Central memory CD8-positive, alpha-beta T cell (primary cell): ENCODE measurements at places on chromosomes 2 and 18.

DNA sequence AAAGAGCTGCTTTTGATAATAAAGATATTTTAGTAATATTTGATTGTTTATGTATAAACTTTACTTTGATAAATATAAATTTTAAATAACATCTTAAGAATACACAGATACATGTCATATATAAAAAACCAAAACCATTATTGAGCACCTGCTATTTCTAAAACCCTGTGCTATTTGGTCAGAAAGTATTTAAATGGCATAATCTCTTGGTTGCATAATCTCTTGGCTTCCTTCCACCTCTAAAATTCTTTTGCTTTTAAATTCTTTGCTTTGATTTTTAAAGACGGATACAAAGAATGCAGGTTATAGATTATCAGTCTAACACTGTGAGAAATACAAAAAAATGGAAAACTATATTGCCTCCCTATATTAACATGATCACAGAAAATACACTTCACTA, 36.9 kb downstream of the ACMSD start:
- no peaks in the 10 kb centered on the region for H3K27me3 ChIP-seq
- H3K4me1 ChIP-seq, result no peaks in the 10 kb centered on the region
- H3K27ac ChIP-seq, result no peak overlapping the region
- no peak overlapping the region for H3K4me3 ChIP-seq

GRCh38 chr2:231286964-231287363, 88.5 kb downstream of the ARMC9 start:
- no peaks in the 10 kb centered on the region for H3K36me3 ChIP-seq
- no peak for DNase-seq
- H3K27ac ChIP-seq, result no peak overlapping the region
- no peak overlapping the region for H3K4me3 ChIP-seq

GRCh38 chr2:14401873-14402272, 230.6 kb upstream of the LRATD1 start:
- DNase-seq, result no peak
- H3K4me3 ChIP-seq, result no peak overlapping the region
- no peaks in the 10 kb centered on the region for H3K36me3 ChIP-seq
- no peak overlapping the region for H3K27ac ChIP-seq
- H3K4me1 ChIP-seq, result no peaks in the 10 kb centered on the region
- no peaks in the 10 kb centered on the region for H3K27me3 ChIP-seq

DNA sequence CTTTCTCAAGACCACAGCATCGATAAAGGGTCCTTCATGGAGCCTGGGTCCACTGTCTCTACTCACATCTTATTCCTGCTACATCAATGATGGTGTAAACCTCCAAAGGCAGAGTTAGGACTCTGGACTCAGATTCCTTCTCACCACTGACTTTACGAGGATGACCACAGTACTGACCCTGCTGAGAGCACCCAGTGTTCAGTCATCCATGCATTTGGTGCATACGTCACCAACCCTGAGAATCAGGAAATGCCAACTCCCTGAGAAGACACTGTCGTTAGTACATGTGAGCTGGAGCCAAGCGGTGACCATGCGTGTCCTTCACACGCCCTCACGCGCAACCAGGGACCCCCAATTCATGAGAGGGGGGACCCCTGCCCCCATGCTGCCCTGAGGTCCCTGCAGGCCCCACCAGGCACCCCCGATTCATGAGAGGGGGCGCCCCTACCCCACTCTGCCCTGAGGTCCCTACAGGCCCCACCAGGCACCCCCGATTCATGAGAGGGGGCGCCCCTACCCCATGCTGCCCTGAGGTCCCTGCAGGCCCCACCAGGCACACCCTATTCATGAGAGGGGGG, 178.4 kb upstream of the TPO start:
- no peak for DNase-seq
- no peaks in the 10 kb centered on the region for H3K36me3 ChIP-seq
- H3K27ac ChIP-seq, result no peak overlapping the region
- no peaks in the 10 kb centered on the region for H3K4me1 ChIP-seq
- no peak overlapping the region for H3K4me3 ChIP-seq

- H3K27me3 ChIP-seq, result no peaks in the 10 kb centered on the region
- peaks cover 5% of the 10 kb centered on the region for H3K36me3 ChIP-seq
- no peak overlapping the region for H3K4me3 ChIP-seq
- no peaks in the 10 kb centered on the region for H3K4me1 ChIP-seq
These were observed 46.2 kb downstream of the TWSG1 start for GRCh38 chr18:9380621-9381395.

DNA sequence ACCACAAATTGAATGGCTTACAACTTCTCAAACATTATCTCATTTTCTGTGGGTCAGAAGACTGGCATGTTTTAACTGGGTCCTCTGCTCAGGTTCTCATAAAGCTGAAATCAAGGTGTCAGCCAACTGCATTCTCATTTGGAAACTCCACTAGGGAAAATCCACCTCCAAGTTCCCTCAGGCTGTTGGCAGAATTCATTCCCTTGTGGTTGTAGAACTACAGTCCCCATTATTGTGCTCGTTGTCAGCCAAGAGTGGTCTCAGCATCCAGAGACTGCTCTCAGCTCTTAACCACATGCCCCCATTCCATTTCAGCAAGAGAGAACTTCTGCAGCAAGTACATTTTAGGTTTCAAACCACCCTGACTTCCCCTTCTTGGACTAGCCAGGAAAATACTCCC, 12.2 kb downstream of the NOL4 start:
- no peak for DNase-seq
- H3K4me1 ChIP-seq, result no peaks in the 10 kb centered on the region
- H3K27ac ChIP-seq, result no peak overlapping the region
- no peaks in the 10 kb centered on the region for H3K27me3 ChIP-seq
- no peak overlapping the region for H3K4me3 ChIP-seq
- no peaks in the 10 kb centered on the region for H3K36me3 ChIP-seq

GRCh38 chr2:178280244-178280852, 86.0 kb downstream of the OSBPL6 start:
- H3K4me1 ChIP-seq, result no peaks in the 10 kb centered on the region
- H3K4me3 ChIP-seq, result no peak overlapping the region
- peaks cover 39% of the 10 kb centered on the region for H3K27me3 ChIP-seq
- H3K27ac ChIP-seq, result no peak overlapping the region

DNA sequence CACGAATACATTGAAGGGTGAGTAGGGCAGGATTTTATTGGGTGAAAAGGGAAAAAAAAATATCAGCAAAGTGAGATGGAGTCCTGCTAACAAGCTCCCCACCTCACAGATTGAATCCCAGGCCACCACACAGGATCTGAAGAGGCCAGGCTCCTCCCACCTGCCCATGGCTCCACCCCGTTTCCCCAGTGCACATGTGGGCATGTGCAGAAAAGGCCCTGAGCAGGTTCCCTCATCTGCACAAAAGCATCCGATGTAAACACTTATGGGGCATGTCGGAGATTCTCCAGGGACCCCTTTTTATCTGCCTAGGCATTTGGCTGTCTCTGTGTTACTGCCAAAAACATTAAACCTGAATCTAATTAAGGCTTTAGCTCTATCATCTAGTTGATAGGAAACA, 35.2 kb downstream of the SKA1 start:
- H3K4me1 ChIP-seq, result no peaks in the 10 kb centered on the region
- DNase-seq, result no peak
- peaks cover 68% of the 10 kb centered on the region for H3K27me3 ChIP-seq
- H3K27ac ChIP-seq, result no peak overlapping the region
- H3K36me3 ChIP-seq, result no peaks in the 10 kb centered on the region
- no peak overlapping the region for H3K4me3 ChIP-seq

- H3K36me3 ChIP-seq, result peaks cover 23% of the 10 kb centered on the region
- DNase-seq, result no peak
- H3K27me3 ChIP-seq, result no peaks in the 10 kb centered on the region
- H3K27ac ChIP-seq, result peak overlapping the region; percentile 32
These were observed 727 bp downstream of the ZFAND2B start for GRCh38 chr2:219207134-219207883.

GRCh38 chr2:232928551-232929302, 58.7 kb downstream of the SNORC start:
- peak overlapping the region; percentile 61 for H3K4me3 ChIP-seq
- H3K36me3 ChIP-seq, result no peaks in the 10 kb centered on the region
- peaks cover 6% of the 10 kb centered on the region for H3K4me1 ChIP-seq
- H3K27me3 ChIP-seq, result peaks cover 76% of the 10 kb centered on the region
- DNase-seq, result no peak

GRCh38 chr2:232879618-232880494, 9.8 kb downstream of the SNORC start:
- no peak overlapping the region for H3K27ac ChIP-seq
- H3K4me1 ChIP-seq, result peaks cover 9% of the 10 kb centered on the region
- H3K4me3 ChIP-seq, result no peak overlapping the region
- H3K36me3 ChIP-seq, result peaks cover 1% of the 10 kb centered on the region

- no peaks in the 10 kb centered on the region for H3K36me3 ChIP-seq
- no peaks in the 10 kb centered on the region for H3K27me3 ChIP-seq
- no peak for DNase-seq
- H3K27ac ChIP-seq, result no peak overlapping the region
These were observed 22.6 kb downstream of the CHMP1B start for GRCh38 chr18:11873670-11874340.

DNA sequence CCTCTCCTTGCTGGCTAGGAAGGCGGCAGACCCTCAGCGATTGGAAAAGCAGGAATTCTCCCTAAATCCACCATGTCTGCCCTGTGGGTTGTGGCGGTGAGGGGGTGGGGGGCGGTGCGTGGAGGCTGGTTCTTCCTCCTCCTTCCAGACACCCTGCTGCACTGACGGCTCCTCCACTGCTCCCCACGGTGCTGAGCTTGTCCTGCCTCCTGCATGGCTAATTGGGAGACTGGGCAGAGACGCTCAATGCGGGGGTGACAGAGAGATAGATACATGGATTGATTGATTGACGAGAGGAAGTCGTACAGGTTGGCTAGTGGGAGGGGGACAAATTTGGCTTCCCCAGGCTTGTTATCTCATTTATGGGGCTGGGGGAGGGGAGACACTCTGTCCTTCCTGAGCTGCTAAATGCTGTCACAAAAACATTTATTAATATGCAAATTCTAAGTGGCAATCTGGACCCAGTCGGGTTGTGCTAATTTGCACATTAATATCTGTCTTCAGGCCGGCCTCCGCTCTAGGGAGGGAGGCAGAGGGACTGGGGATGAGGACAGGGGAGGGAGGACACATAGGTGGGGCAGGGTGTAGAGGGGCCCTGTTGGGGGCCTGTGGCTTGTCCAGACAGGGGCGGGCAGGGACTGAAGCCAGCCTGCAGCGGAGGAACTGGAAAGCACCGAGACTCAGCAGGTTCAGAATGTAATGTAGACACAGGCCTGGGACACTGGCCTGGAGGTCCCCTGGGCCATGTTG, 181.6 kb downstream of the CELF4 start:
- H3K27me3 ChIP-seq, result peaks cover 1% of the 10 kb centered on the region
- no peak overlapping the region for H3K27ac ChIP-seq
- no peaks in the 10 kb centered on the region for H3K36me3 ChIP-seq
- H3K4me1 ChIP-seq, result no peaks in the 10 kb centered on the region

GRCh38 chr2:148451046-148451445, 193.5 kb upstream of the EPC2 start:
- no peak overlapping the region for H3K4me3 ChIP-seq
- H3K27me3 ChIP-seq, result no peaks in the 10 kb centered on the region
- peaks cover 5% of the 10 kb centered on the region for H3K4me1 ChIP-seq

DNA sequence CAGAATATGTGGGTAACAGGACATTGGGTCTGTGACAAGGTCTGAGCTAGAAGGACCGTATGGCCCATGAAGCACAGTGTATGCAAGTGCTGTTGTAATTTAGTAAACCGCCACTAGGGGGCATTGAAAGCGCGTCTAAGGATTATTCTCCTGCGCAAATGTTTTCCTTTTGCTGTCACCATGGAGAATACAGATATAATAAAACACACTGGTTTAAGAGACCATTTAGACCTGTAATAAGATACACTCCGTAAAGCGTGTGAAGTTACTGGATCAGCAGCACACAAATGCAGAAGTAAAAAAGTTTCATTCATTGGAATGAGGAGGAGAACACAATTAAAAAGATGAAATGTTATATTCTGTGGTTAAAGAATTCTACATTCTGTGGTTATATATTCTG, 272.4 kb downstream of the AGAP1 start:
- peak; percentile 13 for DNase-seq
- no peaks in the 10 kb centered on the region for H3K27me3 ChIP-seq
- H3K4me3 ChIP-seq, result no peak overlapping the region
- H3K27ac ChIP-seq, result no peak overlapping the region
- peaks cover 9% of the 10 kb centered on the region for H3K36me3 ChIP-seq

DNA sequence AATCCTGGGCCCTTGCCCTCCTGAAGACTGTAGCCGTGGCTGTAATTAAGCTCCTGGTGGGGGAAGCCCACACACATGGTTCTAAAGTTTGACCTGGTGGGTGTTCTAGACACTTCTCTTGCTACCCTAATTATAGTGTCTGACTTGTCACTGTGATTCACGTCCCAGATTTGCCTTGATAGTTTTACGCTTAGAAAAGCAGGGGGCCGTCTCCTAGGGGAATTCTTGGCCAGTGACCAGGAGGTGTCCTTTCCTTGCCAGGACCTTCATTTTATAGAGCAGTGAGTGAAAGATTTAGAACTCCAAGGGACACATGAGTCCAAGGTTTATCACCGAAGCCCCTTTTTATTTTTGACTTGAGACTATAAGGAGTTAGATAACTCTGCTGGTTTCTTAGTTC, 9.0 kb downstream of the TMEM214 start:
- H3K27ac ChIP-seq, result peak overlapping the region; percentile 56
- no peak for DNase-seq
- H3K36me3 ChIP-seq, result peaks cover 17% of the 10 kb centered on the region
- H3K4me3 ChIP-seq, result no peak overlapping the region

GRCh38 chr2:120809609-120810440, 74.2 kb downstream of the GLI2 start:
- no peak overlapping the region for H3K4me3 ChIP-seq
- no peak for DNase-seq
- H3K27me3 ChIP-seq, result peaks cover 17% of the 10 kb centered on the region
- peaks cover 2% of the 10 kb centered on the region for H3K36me3 ChIP-seq
- H3K4me1 ChIP-seq, result no peaks in the 10 kb centered on the region

DNA sequence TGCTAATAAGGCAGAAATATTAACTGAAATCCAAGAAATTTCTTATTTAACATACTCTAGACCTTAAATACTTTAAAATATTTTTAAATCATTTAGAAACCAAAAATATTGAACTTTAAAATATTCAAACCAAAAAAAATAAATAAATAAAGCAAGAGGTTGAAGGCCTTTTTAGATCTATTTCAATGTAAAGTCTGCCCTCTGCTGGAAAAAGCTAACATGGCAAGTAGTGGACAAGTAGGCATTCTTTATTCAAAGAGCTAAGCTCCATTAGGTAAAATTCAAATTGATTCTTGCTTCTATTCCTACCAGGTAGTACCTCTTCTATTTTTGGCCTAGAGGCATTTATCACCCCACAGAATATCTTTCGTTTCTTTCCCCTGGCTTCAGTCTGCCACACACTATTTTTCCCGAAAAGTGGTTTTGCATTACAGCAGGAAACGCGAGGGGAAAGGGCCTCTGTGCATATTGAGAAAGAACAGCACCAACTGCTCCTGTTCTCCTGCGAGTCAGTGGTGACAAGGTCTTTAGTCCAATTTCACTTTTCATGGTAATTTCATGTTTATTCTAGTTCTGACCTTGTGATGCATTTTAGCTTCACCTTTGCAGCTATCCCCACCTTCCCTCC, 20.4 kb downstream of the IFIH1 start:
- peaks cover 4% of the 10 kb centered on the region for H3K36me3 ChIP-seq
- H3K4me1 ChIP-seq, result no peaks in the 10 kb centered on the region
- no peak overlapping the region for H3K27ac ChIP-seq
- H3K27me3 ChIP-seq, result no peaks in the 10 kb centered on the region

GRCh38 chr2:207385903-207386302, 143.9 kb upstream of the CREB1 start:
- no peak overlapping the region for H3K4me3 ChIP-seq
- H3K4me1 ChIP-seq, result no peaks in the 10 kb centered on the region
- H3K27me3 ChIP-seq, result peaks cover 14% of the 10 kb centered on the region
- no peak overlapping the region for H3K27ac ChIP-seq
